ENCODE measurements at places on chromosomes 16 and 17.

- DNase-seq = no peak
Observed at GRCh38 chr16:20336955-20337354, 9.6 kb upstream of the GP2 start.

- DNase-seq = no peak
Observed at GRCh38 chr16:15037745-15038144, 18.1 kb downstream of the NTAN1 start.

- DNase-seq = no peak
Observed at GRCh38 chr17:81403671-81404534, 8.6 kb downstream of the BAHCC1 start.

- DNase-seq = no peak
Observed at GRCh38 chr17:48330421-48330820, 99.6 kb downstream of the SKAP1 start.

- no peak for DNase-seq
Observed at GRCh38 chr16:57315416-57315815, 30.9 kb upstream of the PLLP start.

DNA sequence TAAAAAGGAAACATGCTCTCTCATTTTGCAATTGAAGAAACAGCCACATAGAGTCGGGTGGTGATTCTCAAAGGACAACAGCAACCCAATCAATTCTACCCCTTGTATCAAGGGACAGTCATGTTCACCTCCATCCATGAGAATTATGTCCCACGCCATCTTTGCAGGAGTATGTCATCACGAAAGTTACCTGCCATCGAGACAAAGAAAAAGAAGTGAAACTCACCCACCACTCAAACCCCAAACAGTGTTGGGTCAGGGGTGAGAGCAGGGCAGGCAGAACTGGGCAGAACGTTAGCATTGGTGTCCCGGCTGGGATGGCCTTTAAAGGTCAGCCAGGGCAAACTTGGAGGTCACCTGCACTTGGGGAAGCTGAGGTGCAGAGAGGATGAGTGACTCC, 24.2 kb upstream of the HNF1B start:
- DNase-seq = no peak

DNA sequence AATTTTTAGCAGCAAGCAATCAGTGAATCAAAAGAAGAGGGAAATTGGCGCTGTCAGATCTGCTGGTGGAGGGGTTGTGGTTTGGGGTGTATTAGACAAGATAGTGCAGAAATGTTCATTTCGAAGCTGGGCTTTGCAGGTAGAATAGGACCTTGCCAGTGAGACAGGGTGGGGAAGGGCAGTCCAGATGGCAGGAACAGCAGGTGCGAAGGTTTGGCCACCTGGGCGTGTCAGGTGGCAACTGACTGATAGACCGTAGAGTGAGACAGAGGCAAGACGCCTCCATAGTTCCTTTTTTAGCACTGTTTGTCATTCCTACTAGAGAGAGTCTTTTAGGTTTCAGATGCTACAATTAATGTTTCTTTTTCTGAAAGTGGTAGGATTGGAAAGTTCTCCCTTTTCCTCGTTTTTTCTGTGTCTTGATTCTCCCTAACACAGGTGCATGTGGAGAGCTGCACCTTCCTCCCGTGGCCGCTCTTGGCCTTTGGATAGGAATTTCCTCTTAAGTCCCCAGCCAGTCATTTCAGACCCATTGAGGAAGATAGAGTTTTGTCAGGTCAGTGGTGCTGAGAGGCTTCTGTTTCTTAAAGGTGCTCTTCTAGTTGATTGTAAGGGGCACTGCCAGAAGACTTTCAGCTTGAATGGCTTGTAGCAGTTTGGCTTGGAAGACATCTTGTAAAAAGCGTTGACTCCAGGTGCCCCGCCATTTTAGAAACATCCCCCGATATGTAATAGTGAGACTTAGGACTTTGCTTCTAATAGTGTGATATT, 315.6 kb downstream of the SNX29 start:
- no peak for DNase-seq

DNA sequence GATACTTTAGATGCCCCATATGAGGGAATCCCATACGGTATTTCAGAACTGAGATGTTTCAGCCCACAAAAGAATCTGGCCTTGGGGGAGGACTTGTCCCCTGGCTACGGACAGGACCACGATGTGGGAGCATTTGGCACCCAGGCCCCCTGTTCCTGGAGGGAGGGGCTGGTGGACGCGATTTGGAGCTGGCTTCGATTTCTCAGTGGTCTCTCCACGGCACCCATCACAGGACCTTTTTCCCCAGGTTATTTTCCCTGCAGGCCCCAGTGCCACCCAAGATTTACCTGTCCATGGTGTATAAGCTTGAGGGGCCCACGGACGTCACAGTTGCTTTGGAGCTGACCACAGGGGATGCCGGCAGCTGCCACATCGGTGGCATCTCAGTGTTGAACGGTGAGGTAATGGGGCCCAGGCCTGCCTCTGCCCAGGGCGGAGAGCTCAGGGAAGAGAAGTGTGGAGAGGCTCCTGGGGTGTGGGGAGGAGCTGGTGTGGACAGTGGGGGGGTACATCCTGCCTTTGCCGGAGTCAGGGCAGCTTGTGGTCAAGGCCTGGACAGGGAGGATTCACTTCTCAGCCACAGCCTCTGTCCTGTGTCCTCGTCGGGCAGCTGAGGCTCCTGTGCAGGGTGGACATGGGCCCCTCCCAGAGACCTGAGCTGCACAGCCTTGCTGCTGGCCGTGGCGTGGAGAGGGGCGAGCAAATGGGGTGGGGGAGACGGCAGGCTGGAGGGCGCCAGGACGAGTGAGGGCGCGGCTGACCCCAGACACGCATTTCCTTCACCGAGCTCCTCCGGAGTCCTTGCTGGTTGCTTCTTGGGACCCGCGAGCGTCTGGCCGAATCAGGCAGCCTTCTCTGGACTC, 9.9 kb downstream of the ENGASE start:
- no peak for DNase-seq

DNA sequence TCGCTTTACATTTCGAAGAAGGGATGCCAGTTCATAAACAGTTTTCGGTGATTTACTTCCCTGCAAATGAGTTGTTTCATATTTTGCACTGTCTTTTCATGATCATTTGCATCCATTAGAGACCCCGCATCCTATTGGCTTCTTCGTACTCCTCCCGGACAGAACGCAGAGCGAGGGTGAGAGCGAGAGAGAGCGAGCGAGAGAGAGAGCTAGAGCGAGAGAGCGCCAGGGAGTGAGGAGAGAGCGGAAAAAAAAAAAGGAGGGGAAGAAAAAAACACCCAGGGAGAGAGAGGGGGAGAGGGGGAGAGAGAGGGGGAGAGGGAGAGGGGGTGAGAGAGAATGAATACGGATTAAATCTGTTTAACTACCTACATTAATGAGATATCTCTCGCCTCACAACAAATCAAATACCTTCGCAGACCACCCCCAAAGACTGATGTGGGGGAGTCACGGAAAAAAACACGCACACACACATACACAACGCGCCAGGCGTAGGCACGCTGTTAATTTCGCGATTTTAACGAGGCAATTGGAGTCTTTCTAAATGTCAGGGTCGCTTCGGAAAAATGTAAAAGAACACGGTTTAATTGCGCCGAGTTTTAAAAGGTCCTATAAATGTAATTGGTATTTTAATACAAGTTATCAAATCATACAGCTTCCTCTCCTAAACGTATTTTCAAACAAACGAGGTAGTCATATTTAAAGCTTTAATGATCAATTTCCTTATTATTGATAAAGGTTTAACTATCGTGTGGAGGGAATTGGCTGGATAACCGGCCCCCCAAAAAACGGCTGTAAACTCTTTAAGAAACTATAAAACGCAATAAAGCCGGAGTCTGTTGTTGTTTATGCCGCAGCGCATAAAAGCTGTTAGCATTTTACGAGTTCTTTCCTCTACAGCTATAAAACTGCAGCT, at the start of gene HOXB8:
TSS of gene HOXB8 (minus strand) at position 246 of the 916 bp plus-strand sequence. CDS start 588 bp downstream, outside the sequence.
- DNase-seq = no peak

DNA sequence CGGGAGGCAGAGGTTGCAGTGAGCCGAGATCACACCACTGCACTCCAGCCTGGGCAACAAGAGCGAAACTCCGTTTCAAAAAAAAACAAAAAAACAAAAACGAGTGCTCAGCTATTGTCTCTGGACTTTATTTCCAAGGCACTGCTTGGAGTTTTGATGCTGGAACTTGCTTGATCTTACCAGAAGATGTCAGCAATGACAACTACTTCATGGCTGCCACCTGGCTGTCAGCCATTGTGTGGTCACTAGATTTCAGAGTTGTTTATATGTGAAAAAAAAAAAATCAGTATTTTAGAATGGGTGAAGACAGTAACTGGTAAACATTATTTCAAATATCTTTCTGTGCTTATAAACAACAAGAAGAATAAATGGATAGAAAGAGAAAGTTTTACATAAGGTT, 26.3 kb upstream of the OR4D1 start:
- peak; percentile 14 for DNase-seq

GRCh38 chr16:89572073-89572484, 3.5 kb upstream of the CPNE7 start:
- no peak for DNase-seq

DNA sequence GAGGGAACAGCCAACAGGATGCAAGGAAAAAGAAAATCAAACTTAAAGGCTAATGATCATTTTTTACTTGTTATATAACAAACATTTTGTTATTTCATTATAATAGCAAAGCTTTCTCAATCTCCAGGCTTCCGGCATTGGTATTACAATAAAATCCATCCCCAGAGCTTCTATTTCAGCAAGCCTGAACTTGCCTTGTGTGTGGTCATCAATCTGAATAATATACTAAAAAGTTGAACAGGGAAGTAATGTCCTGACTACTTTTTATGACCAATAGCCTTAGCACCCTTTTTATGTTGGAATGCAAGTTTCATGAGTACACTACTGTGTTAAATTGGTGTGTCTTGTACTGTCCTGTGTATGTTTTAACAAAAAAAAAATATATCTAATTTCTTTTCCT, 27.1 kb upstream of the VWA3A start:
- DNase-seq = no peak
